ENCODE measurements at places on chromosomes 3 and 15.

DNA sequence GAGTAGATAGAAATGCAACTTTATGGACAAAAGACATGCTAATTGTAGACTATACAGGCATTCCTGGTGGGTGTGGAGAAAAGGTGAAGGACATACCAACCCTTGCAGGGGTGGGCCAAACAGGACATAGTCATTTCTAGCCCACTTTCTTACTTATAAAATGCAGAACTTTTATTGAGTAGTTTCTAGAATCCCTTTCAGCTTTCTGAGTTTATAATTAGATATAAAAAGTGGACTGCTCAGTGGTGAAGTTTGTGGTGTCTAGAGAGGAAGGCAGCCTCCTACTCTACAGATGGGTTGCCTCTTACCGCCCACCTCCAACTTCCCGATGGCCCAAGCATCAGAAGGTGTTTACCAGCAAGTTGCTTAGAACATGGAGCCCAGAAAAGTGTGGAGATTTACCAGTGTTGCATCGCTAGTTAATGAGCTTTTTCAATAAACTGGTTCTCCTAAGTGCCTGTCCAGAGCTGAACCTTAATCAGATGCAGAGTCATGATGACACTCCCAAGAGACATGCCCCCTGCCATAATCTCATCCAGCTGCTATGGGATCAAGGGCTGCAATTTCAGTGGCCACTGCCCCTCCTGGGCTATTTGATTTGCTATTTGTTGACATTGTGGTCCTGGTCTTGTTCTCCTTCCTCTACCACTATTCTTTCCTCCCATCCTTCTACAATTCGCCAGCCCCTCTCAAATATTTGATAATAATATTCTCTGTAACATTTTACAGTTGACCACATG, 77.5 kb upstream of the STRIT1 start:
- no peak for DNase-seq

- no peak for DNase-seq
Measured at GRCh38 chr3:152688313-152688712, 146.6 kb upstream of the P2RY1 start.

DNA sequence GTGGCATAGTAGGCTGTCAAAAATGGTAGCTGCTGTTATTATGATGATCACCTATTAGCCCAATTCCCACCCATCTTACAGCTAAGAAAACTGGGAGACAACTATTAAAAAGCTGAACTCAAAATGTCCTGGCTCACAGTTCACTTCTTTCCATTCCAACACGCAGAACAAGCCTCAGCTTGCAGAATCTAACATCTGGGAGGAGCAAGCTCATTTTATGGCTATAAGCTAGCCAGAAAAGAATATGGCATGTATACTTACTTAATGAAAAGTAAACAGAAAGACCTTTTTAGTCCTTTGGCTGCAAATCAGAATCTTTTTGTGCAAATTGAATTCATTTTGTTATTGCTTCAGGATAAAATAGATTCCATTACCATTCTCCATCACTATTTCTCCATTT, 34.8 kb upstream of the CFAP20DC start:
- no peak for DNase-seq

DNA sequence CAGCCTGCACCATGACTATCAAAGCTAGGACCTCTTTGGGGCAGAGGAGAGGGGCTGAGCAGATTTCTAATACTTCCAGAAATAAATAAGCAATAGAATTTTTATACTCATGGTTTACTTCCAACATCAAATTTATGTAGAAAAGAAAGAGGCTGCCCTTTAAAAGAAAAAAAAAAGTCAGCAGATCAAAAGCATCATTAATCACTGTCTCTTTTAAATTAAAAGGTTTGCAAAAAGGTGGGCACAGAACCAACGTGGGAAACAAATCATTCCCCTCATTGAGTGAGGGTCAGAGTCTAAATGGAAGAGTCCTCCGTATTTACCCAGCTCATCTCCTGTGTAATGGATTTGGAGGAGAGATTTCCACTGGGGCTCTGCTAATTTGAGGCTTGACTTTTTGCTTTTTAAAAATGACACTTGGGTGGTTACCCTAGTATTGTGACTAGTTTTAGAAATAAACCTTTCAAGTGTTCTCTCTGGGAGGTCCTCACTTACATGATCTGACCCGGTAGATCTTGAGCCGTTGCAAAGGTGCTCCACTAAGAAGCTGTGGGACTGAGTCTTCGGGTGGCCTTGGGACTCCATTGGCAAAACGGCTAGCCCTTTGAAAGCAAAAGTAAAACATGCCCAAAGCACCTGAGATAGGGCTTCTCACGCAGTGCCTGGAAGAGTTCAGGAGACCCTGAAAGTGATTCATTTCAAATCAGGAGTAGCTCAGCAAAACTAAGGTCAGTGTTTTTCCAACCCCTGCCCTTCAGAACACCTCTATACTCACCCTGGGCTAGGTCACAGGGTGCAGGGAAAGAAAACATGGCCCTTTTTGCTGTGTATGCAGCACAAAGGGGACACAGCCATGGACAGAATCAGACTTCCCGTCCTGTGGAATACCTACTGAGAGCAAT, 320.9 kb downstream of the FOXP1 start:
- no peak for DNase-seq

GRCh38 chr3:112688085-112688769, 47.3 kb upstream of the CCDC80 start:
- no peak for DNase-seq

- no peak for DNase-seq
Measured at GRCh38 chr3:108159865-108160264, 62.4 kb downstream of the IFT57 start.

DNA sequence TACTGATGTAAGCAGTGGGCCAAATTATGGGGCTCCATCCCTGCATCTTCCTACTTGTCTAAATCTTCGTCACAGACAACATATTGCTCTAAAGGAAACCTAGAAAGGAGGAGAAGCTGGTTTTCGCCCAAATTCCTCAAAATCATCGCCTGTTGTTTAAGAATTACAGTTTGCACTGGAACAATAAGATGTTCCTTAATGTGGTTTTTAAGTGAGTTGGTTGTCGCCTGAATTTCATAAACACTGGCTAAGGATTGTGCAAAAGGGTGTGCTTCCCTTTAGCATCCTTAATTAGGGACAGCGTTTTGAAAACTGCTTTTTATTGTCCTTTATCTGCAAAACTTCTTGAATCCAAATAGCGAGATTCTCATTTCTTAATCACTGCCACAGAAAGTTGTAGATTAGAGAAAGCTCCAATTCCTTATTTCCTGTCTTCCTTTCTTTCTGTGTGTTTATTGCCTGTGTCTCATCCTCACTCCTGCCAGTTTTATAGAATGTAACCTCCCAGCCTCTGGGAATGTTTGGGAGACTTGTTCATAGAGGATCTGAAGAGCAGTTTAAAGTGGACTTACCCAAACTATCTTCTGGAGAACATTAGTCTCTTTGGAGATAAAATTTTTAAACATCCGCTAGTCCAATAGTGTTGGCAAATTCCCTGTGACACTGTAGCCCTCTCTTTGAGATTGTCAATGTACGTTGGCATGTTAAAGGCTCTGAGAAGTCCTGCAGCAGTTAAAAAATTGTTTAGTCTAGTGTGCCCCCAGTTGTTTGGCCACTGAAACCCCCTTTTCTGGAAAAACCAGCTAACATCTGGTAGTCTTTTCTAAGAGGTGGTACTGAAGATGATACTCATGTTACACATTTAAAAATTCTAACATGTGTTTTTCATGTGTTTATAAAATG, 50.4 kb downstream of the FLNB start:
- no peak for DNase-seq

DNA sequence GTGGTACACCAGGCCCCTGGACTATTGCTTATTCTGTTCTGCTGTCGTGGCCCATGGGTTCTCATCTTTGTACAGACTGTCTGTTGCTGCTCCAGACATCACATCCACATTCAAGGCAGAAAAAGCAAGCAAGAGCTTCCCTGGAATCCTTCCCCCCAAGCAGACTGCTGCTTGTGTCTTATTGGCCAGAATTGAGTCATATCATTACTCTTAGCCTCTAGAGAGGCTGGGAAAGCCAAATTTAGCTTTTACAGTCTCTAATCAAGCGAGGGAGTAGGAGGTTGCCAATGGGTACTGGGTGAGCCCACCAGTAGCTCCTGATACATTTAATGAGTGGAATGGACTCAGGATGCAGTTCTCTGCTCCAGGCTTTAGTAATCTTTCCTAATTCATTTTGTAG, 39.4 kb downstream of the RAB6B start:
- DNase-seq = no peak

DNA sequence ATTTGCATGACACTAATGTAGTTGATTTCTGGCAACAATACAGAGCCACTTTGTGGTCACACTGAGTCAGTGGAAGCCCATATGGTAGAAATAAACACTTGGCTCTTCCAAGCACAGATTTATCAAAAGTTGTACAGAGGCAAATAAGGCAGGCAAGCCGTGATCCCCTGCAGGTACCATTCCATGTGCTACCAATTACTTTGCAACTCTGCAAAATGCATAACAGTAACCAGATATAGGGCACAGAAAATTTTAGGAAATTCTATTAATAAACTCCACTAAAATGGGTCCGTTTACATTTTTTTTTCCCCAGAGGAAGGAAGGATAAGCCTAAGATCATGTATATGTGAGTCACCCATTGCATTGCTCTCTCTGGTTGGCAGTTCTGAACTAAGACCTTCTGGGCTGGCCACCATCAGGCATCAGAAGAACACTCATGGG, 103.1 kb upstream of the PTX3 start:
- no peak for DNase-seq

DNA sequence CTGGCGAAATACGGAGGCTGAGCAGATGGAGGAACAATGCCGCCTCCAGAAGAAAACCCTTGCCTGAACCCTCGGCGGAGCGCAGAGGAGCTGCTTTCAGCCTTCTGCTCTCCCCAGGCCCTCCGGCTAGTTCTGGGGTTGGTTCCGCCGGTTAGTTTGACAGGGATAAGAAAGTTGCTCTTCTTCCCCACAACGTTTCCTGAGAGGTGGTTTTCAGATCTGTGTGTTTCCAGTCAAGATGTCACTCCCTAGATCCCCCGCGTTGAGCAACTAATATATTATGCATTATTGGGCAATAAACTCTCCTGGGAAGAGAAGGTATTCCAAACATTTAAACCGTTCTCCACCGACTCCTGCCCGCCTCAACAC, 551 bp downstream of the NLGN1 start:
- DNase-seq = no peak

DNA sequence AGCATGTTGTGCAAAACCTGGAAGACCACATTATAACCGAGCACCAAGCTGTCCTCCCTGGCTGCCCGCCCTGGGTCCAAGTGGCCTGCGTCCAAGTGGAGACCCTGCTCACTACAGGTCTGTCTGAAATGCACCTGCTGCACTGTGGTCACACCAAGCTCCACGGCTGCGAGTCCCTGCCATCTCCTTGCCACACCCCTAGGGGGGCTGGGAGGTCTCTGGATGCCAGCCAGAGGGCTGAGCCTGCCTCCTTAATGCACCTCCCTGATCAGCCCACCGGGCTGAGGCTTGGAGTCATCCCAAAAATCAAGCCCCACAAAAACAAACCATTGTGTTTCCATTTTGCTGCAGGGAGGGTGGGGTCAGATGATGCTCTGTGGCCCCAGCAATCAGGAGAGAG, 187.1 kb downstream of the MEGF11 start:
- no peak for DNase-seq

DNA sequence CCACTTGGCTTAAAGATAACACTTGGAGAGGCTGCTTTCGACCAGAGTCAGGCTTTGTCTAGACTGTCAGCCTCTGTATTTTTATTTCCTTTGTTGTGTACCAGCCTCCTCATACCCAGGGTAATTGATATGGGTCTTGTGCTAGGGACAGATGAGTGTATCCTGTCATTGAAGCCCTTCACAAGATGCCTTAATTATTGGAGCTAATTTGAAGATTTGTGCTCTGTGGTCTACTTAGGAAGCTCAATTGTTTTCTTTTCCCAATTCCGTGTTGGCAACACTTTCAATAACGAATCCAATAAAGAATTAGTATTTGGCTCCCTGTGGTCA, 60.5 kb upstream of the DPH6 start:
- no peak for DNase-seq

DNA sequence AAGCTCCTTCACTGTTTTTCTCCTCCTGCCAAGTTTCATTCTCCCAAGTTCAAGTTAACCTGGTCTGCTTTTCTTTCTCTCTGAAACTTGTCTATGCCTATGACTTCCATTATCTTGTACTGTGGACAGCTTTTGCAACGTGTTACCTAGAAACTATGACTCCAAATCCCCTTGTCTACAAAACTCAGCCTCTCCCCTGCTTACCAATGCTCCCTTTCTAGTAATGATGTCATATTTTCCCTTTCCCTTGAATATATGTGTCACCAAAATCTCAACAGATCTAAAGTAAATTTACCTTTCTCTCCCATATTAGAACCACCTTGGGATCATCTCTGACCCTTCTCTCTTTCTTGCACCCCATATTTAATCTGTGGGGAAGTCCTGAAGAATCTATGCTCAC, 10.5 kb upstream of the ABHD2 start:
- no peak for DNase-seq

DNA sequence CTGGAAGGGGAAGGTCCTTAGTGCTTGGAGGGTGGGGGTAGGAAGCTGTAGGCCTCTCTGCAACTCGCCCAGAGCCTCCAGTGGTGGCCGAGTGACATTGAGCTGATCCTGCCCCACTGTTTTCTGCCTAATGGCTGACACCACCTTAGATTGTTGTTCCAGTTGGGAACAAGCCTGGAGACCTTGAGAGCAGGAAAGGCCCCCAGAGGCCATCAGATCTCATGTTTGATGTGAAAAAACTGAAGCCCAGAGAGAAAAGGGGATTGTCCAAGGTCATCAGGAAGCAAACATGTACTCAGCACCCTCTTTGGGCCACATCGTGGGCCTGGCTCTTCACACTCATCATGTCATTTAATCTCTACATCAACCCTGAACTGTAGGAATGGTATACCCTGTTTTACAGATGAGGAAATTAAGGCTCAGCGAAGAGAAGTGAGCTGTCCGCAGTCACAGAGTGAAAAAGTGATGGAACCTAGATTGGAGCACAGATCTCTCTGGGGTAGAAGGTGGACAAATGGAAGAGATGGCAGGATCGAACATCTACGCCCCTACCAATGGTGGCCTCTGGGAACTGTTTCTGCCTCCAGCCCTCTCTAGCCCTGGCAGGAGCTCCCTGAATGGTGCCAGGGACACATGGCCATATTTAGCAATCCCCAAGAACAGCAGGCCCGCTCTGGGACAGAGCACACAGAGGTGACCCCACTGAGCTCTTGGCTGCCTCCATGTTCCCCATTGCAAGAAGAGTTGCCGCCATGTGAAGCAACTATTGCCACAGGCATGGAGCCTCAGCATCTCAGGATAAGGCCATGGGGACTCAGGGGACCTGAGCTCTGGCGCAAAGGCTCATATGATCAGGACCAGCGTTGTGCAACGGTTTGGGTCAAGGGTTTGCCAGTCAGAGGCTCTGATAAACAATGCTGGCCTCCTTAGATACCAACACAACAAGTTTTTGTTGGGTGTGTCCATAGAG, 31.6 kb upstream of the TSEN2 start:
- DNase-seq = no peak

DNA sequence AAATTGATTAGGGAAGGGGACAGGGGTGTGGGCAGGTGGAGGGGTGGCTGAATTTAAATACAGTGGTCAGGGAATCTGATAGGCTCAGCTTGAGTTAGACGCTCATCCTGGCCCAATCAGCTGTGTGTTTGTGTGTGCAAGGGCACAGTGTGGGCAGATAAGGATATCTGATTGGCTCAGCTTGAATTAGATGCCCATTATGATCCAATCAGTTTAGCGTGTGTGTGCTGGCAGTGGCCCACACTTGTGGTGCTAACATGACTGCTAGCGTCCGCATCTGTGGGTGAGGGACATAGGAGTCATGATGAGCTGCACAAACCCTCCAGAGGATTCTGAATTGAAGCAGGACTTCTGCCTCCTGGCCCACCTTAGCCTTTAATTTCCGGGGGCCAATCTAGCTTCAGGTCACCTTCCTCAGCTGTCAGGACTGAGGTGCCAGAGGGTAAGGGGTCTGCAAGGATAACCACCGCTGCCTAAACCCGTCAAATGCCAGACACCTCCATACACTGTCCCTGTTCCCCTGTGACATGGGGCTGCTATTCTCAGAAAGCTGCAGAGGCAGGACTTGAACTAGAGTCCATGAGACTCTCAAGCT, 97.3 kb downstream of the CORO2B start:
- no peak for DNase-seq
